NCI-H1417 treated with DMSO at 0.1 percent for 48 hours (cell line): ENCODE measurements at places on chromosomes 2 and 18.

DNA sequence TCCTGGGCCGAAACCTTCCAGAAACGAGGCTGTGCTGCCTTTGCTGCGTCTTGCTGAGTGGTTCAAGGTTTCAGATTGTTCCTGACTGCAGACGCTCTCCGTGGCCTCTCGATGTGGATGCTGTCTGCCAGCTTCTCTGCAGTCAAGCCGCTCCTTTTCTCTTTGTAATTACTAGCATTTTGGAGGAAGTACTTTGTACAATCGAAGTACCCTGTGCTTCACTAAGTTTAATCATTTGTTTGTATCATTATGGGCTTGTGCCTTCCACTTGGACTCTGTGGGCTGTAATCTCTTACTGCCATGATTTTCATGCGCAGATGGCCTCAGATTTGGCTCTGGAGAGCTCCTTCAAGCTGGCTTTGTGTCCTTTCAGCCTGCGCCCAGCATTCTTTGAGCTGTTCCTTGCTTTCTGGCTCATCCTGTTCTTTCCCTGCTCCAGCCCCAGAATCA lies 49.3 kb downstream of the TRAF3IP1 start:
- DNase-seq: no peak

GRCh38 chr2:183348492-183348891 lies 224.2 kb downstream of the NUP35 start:
- DNase-seq: no peak

DNA sequence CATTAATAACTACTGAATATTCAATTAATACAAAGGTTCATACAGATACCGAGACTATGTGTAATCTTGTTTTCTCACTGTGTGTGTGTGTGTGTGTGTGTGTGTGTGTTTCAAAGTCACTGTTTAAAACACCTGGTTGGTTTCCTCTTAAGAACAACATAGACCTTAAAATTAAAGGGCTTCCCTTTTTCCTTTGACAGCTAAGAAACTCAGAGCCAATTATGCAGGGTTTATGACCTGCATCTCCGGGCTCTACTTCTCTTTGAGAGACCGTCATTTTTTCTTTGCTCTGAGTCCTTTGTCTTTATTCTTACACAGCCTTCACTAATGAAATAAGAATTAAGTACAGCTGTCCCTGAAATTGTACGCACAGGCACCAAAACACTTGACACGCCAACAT lies 145.6 kb downstream of the HDAC4 start:
- DNase-seq: no peak

DNA sequence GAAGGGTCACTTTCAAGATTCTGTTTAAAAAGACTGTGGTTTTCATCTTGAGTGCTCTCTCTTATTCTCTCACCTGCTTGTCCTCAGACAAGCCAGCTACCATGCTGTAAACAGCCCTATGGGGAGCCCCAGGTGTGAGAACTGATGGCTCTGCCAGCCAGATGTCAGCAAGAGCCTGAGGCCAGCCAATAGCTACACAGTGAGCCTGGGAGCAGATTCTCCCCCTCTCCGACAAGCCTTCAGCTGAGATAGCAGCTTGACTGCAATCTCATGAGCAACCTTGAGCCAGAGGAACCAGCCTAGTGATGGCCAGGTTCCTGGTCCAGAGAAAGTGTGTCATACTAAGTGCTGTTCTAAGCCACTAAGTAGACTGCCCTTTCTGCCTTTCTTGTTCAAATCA lies 272.1 kb downstream of the NAPG start:
- no peak for DNase-seq

- DNase-seq: no peak
Measured at GRCh38 chr2:217970206-217970605, 32.6 kb downstream of the TNS1 start.

DNA sequence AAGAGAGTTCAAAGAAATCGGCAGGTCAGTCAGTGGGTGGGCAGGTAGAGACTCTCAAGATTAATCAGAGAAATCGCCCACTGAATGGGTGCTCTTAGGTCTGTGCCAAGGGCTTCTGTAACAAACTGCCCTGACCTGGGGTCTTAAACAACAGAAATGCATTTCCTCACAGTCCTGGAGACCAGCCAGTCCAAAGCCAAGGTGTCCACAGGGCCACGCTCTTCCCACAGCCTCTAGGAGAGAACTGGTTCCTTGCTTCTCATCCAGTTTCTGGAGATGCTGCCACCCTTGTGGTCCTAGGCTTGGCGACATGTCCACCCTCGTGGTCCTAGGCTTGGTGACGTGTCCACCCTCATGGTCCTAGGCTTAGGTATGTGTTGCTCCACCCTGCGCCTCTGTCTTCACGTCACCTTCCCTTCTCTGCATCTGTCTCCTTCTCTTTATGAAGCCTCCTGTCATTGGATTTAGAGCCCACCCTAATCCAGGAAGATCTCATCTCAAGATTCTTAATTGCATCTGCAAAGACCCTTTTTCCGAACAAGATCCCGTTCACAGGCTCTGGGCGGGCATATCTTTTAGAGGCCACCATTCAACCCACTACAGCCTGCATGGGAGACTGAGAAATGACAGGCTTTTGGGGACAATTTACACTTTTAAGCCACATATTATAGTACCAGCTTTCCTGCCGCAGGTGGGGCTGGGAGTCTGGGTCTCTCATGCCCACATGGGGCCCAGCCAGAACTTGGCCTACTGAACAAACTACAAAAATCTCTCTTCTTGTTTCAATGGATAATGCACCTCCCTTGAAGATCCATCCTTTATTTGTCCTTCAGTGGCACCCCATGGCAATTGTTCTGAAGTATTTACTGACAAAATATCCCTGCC lies 161.3 kb downstream of the ASB1 start:
- no peak for DNase-seq

DNA sequence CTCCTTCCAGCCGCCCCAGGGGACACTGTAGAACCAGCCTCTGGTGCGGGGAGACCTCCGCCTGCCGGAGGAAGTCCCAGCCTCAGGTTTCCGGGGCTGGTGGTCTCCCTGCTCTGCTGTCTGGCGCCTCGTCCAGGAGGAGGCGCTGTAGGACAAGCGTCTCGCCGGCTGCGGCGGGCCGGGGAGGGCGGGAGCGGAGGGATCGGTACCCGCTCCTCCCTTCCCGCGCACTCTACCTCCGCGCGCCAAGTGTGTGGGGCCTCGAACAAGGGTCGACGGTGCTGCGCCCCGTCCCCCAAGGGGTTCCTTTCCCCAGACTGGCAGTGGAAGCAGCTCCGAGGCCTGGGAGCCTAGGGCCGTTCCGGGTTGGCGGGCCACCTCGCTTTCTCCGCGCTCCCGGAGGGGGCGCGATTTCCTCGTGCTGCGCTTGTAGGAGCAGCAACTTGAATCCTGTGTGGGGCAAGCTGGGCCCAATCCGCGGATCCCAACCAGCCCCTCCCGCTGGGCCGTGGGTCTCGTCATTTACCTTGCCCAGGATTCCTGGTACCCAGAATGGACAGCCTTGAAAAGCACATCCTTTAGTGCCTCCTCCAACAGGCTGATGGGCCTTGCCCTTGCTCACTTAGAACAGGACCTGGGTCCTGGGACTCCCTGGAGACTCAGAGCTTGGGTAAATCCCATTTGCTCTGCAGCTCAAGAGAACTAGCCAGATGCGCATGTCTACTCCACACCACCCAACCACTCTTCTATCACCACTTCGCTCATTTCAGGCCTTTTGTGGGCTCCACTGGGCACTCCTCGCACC lies 10.6 kb upstream of the HOXD4 start:
- DNase-seq: no peak

GRCh38 chr18:34544930-34545329 lies 165.2 kb upstream of the DTNA start:
- no peak for DNase-seq

DNA sequence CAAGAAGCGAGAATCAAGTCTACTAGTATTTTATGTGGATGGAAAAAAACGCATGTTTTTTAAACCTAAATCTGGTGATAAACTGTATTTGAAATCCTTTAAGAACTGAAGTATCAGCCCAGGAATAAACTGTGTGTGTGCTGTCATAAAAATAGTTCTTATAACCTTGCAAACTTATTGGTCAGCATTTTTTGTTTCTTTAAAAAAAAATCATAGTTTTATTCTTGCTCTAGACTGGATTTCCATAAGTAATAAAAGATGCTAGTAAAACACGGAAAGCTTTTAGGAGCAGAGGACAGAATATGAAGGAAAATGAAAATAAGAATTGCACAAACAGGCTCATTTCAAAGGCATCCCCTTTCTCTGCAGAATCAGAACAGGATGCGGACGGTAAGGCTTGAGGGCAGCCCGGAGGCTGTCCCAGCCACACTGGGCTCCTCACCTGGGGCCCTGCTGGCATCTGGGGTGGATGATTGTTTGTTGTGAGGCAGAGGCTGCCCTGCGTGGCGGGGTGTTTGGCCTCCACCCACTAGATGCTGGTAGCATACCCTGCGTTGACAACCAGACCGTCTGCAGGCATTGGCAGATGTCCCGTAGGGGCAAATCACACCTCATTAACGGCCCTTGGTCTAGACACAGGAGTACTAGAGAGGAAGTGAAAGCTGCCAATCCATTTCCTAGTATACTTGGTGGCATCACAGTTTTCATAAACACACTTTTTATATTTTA lies 52.5 kb downstream of the MBP start:
- DNase-seq: no peak

DNA sequence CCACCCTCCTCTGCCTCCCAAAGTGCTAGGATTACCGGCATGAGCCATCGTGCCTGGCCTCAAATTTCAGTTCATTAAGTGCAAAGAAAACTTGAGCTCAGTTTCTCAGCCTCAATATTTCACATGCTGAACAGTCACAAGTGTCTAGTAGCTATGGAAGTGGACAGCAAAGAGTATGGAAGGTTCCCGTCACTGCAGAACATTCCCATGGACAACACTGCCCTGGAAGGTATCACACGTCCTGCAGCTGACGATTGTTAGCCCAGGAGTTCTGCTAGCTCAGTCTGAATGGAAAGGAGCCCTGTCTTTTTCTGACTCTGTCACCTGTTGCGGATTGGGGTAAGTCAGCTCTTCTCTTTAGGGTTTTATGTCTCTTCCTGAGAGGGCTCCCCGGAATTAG lies 86.2 kb upstream of the PTPRM start:
- DNase-seq: no peak

- DNase-seq: no peak
Measured at GRCh38 chr2:81077396-81077795, 772.8 kb upstream of the LRRTM1 start.

DNA sequence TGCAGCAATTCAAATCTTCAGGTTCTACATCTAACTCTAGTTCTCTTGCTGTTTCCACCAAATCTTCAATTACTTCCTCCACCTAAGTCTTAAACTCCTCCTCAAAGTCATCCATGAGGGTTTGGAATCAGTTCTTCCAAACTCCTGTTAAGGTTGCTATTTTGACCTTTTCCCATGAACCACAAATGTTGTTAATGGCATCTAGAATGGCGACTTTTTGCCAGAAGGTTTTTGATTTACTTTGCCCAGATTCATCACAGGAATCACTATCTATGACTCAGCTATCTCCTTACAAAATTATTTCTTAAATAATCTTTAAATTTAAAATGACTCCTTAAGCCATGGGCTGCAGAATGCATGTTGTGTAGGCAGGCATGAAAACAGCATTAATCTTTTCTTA lies 368.9 kb upstream of the TNP1 start:
- DNase-seq: no peak

- no peak for DNase-seq
Measured at GRCh38 chr2:163558251-163559021, 177.4 kb downstream of the FIGN start.
